ENCODE measurements at places on chromosomes 7 and 10.
A peak's percentile ranks its signal among the peaks of the same experiment; 100 is the strongest.

GRCh38 chr10:93071674-93072224 is 1.9 kb upstream of the CYP26A1 start:
- H3K27ac ChIP-seq: no peak overlapping the region
- DNase-seq: no peak
- H3K36me3 ChIP-seq: no peaks in the 10 kb centered on the region
- peaks cover 71% of the 10 kb centered on the region for H3K27me3 ChIP-seq
- peaks cover 10% of the 10 kb centered on the region for H3K4me1 ChIP-seq

DNA sequence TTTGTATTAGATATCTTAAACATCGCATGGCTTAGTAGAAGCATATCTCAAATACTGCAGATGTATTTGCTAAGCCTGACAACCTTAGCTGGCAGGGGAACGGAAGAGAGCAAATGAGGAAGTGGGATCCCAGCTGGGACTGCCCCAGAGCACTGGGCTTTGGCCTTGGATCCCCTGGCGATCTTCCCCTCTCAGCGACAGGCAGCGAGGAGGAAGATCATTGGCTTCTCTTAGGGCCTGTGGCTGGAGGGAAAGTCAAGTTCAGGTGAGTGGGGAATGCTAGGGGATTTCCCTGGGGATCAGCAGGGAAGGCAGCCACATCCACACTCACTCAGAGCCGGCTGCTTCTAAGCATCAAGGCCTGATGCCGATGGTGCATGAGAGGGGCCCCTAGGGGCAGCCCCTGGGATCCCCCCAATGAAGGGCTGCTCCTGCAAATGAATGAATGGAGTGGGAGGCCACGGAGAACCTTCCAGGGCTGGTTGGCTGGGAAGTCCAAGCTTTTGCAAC is 42.0 kb downstream of the LYZL2 start:
- H3K27ac ChIP-seq: no peak overlapping the region
- peaks cover 7% of the 10 kb centered on the region for H3K4me1 ChIP-seq
- no peak for DNase-seq
- H3K4me3 ChIP-seq: no peak overlapping the region
- no peaks in the 10 kb centered on the region for H3K27me3 ChIP-seq

- DNase-seq: no peak
- H3K27ac ChIP-seq: no peak overlapping the region
- no peak overlapping the region for H3K4me3 ChIP-seq
- H3K4me1 ChIP-seq: no peaks in the 10 kb centered on the region
- no peaks in the 10 kb centered on the region for H3K27me3 ChIP-seq
- no peaks in the 10 kb centered on the region for H3K36me3 ChIP-seq
Measured at GRCh38 chr7:47266799-47267198, 315.1 kb downstream of the TNS3 start.

DNA sequence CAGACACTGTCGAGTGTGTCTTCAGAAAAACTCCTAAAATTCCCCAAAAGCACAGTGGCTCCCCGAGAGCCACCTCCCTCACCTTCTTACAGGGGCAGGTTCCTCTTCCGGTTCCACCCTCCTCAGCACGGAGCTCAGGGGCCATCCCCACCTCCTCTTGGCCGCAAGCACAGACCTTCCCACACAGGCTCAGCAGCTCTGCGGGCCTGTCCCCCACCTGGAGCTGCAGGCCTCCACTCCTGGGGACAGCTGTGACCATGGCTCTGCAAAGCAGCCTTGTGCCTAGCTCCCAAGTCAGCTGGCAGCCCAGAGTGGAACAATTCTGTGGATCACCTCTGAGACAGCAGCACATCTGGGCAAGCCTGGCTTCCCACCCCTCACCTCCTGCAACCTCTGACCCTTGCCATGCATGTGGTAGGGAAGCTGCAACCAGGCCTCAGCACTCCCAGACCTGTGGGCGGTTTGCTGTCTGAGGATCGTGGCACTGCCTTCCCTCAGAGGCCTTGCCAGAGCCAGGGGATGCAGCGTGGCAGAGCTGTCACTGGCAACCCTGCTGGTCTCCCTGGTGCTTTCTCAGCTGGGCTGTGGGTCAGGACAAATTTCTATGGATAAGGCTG is 79.7 kb downstream of the ALOX5 start:
- H3K4me1 ChIP-seq: no peaks in the 10 kb centered on the region
- no peaks in the 10 kb centered on the region for H3K27me3 ChIP-seq
- no peak for DNase-seq

GRCh38 chr10:102402512-102402896 is 7.0 kb downstream of the NFKB2 start:
- peaks cover 20% of the 10 kb centered on the region for H3K27me3 ChIP-seq
- H3K27ac ChIP-seq: peak overlapping the region; percentile 85
- H3K4me1 ChIP-seq: peaks cover 19% of the 10 kb centered on the region
- peaks cover 90% of the 10 kb centered on the region for H3K36me3 ChIP-seq

DNA sequence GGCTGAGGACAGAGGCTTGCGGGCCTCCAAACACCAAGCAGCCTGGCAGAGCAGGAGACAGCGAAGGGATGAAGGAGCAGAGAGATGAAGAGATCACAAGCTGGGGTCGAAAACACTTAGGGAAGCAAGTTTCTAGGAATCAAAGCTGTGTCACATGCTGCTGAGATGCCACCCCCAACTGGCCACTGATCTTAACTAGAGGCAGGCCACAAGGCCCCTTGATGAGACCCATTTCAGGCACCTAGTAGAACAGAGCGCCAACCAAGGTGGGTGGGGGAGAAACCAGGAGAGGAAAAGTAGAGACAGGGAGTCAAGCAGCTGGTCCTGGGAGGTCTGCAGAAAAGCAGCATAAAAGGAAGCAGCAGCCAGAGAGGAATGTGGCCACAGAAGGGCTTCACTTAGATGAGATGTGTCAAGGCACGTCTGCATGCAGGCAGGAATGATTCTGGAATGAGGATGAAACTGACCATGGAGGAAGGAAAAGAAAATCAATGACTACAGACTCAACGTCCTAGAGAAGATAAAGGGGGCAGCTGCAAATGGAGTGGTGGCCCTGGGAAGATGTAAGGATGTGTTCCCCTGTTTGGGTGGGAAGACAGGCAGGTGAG is 85.0 kb upstream of the DDC start:
- DNase-seq: no peak
- no peaks in the 10 kb centered on the region for H3K36me3 ChIP-seq
- H3K27me3 ChIP-seq: peaks cover 10% of the 10 kb centered on the region

- no peaks in the 10 kb centered on the region for H3K4me1 ChIP-seq
- H3K27me3 ChIP-seq: no peaks in the 10 kb centered on the region
- DNase-seq: no peak
- H3K27ac ChIP-seq: no peak overlapping the region
- H3K4me3 ChIP-seq: no peak overlapping the region
- H3K36me3 ChIP-seq: no peaks in the 10 kb centered on the region
Measured at GRCh38 chr7:47215049-47215448, 366.9 kb downstream of the TNS3 start.

GRCh38 chr10:48658243-48658974 is 26.3 kb upstream of the WDFY4 start:
- no peak overlapping the region for H3K27ac ChIP-seq
- no peak overlapping the region for H3K4me3 ChIP-seq
- peaks cover 12% of the 10 kb centered on the region for H3K27me3 ChIP-seq
- no peaks in the 10 kb centered on the region for H3K36me3 ChIP-seq
- H3K4me1 ChIP-seq: peaks cover 12% of the 10 kb centered on the region

- no peak for DNase-seq
- no peaks in the 10 kb centered on the region for H3K27me3 ChIP-seq
- peak overlapping the region; percentile 69 for H3K27ac ChIP-seq
- peaks cover 16% of the 10 kb centered on the region for H3K36me3 ChIP-seq
- no peak overlapping the region for H3K4me3 ChIP-seq
Measured at GRCh38 chr7:44379366-44380188, 54.2 kb upstream of the CAMK2B start.

GRCh38 chr10:3977761-3978160 is 192.8 kb upstream of the KLF6 start:
- no peak overlapping the region for H3K27ac ChIP-seq
- no peaks in the 10 kb centered on the region for H3K27me3 ChIP-seq
- H3K36me3 ChIP-seq: peaks cover 3% of the 10 kb centered on the region
- DNase-seq: no peak

DNA sequence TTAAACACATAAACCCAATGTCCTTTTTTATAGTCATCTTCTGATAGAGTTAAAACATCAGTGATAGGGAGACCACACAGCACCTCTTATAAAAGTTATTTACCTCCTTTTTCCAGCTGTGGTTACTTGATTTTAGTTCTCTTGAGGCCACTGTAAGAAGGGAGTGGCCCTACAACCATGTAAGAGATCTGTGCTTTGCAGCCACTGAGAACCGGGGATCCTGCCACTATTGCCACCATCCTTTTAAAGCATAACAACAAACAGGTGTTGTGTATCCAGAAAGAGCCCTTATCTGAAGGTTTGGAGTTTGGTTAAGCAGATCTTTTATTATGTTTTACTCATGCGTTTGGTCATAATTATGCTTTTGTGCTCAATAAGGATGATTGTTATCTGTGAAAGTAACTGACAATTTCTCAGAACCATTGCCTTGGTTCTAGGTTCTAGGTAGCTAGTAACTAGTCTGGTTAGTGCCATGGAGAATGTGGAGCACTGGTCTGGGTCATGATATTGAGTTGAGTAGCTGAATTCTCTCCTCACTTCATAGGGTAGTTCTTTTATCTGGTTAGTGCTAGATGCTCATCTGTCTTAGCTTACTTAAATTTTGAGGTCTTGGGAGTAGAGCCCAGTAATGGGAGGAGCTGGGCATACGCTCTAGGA is 56.5 kb downstream of the ST7 start:
- H3K4me1 ChIP-seq: peaks cover 39% of the 10 kb centered on the region
- no peaks in the 10 kb centered on the region for H3K27me3 ChIP-seq
- H3K27ac ChIP-seq: peak overlapping the region; percentile 84
- no peaks in the 10 kb centered on the region for H3K36me3 ChIP-seq
- DNase-seq: no peak

DNA sequence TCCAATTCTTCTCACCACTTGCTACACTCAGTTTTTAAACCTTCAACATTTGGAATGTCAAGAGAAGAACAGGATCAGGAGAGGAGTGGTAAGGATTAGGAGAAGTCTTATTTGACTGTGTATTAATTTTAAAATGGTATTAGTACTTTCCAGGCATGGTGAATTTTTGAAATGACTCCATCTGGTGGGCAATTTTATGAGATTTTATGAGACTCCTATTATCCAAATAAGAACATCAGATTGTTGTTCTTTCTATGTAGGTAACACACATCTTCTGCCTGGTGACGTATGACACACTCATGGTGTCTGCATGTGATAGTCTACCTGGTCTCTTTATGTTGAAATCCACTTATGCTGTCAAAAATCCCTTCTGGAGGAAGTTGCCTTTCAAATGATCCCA is 51.0 kb downstream of the SLC13A1 start:
- no peaks in the 10 kb centered on the region for H3K4me1 ChIP-seq
- H3K36me3 ChIP-seq: no peaks in the 10 kb centered on the region
- H3K4me3 ChIP-seq: no peak overlapping the region
- H3K27ac ChIP-seq: no peak overlapping the region
- DNase-seq: no peak

GRCh38 chr7:91375378-91375777 is 111.1 kb downstream of the FZD1 start:
- H3K27ac ChIP-seq: no peak overlapping the region
- no peaks in the 10 kb centered on the region for H3K27me3 ChIP-seq
- no peak for DNase-seq
- no peak overlapping the region for H3K4me3 ChIP-seq
- no peaks in the 10 kb centered on the region for H3K36me3 ChIP-seq
- no peaks in the 10 kb centered on the region for H3K4me1 ChIP-seq

DNA sequence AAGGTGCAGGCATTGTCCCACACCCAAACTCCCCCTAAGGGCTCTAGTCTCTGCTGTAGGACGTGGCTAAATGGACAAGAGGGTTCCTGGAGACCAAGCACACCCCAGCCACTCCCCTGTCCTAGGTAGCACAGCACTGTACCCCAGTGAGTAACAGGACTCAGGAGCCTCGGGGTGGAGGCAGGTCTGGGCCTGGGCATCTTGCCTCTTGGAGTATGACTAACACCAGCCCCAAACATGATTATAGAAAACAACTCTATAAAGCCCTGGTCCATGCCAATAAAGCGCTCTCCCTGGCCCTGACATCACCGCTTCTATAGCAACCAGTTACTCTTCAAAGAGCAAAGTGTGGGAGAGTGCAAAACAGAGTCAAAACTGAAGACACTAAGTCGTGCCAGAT is 195.0 kb downstream of the CALN1 start:
- no peak for DNase-seq
- H3K27ac ChIP-seq: no peak overlapping the region
- no peaks in the 10 kb centered on the region for H3K4me1 ChIP-seq
- H3K36me3 ChIP-seq: no peaks in the 10 kb centered on the region

GRCh38 chr7:16721541-16721940 is 32.0 kb upstream of the TSPAN13 start:
- H3K27ac ChIP-seq: no peak overlapping the region
- peaks cover 4% of the 10 kb centered on the region for H3K36me3 ChIP-seq
- no peaks in the 10 kb centered on the region for H3K4me1 ChIP-seq
- H3K4me3 ChIP-seq: no peak overlapping the region
- no peak for DNase-seq

DNA sequence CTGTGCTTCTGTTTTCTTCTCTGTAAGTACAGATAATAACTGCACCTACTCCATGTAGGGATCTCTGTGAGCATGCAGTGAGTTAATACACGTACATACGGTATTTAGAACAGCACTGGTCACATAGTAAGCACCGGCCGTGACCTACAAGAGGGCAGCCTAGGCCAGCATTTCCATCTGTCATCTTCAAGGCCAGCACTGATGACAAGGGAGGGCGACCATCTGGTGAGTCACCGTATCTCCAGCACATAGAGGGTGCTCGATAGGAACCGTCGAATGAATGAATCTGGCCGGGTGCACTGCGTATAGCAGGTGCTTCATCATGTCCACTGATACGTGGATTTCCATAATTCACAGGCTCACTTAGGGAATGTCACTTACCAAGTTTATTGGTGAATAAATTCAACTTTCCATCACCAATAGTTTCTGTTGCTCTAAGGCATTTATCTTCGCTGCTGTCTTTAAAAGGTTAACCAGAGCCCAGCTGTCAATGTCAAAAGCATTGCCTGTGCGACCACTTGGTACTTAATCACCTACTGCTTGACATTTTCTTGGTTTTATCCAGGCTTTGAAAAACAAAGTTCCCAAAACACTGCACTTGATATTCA is 8.3 kb downstream of the NOD1 start:
- no peaks in the 10 kb centered on the region for H3K27me3 ChIP-seq
- peak overlapping the region; percentile 67 for H3K4me3 ChIP-seq
- no peak for DNase-seq
- H3K36me3 ChIP-seq: peaks cover 9% of the 10 kb centered on the region

GRCh38 chr10:112313911-112314310 is 30.7 kb downstream of the TECTB start:
- no peaks in the 10 kb centered on the region for H3K4me1 ChIP-seq
- H3K27ac ChIP-seq: no peak overlapping the region
- H3K4me3 ChIP-seq: no peak overlapping the region

DNA sequence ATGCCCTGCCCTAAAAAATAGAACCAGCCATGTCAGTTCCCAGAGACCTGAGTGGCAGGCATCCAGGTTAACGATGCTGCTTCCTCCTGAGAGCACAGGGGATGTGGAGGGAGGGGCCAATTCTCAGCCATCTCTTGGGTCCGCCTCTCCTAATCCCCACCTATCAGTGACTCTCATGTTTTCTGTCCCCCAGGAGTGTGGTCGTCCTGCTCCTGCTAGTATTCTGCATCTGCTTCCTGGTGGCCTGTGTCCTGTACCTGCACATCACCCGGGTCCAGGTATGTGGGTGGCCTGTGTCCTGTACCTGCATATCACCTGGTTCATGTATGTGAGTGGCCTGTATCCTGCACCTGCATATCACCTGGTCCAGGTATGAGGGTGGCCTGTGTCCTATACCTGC is 105.3 kb downstream of the ADCY1 start:
- H3K4me1 ChIP-seq: no peaks in the 10 kb centered on the region
- no peak for DNase-seq
- H3K36me3 ChIP-seq: no peaks in the 10 kb centered on the region
- no peak overlapping the region for H3K4me3 ChIP-seq

Data from effector memory CD8-positive, alpha-beta T cell (primary cell).